ENCODE measurements at places on chromosomes 2 and 18.

GRCh38 chr2:48105848-48106247, 199.6 kb upstream of the FBXO11 start:
- no peak for DNase-seq

DNA sequence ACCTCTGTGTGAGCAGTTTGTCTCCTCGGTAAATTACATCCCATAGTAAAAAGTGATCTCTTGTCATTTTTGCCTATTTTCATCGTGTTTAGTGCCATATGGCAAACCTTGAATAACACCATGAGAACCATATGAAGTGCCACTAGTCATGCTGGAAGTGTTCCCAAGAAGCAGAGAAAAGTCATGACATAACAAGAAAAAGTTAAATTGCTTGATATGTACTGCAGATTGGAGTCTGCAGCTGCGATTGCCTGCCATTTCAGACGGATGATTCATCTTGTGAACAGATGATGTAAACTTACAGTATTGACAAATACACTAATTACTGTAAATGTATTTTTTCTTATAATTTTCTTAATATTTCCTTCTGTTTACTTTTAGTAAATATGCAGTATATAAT, 846.7 kb downstream of the BCL11A start:
- no peak for DNase-seq

DNA sequence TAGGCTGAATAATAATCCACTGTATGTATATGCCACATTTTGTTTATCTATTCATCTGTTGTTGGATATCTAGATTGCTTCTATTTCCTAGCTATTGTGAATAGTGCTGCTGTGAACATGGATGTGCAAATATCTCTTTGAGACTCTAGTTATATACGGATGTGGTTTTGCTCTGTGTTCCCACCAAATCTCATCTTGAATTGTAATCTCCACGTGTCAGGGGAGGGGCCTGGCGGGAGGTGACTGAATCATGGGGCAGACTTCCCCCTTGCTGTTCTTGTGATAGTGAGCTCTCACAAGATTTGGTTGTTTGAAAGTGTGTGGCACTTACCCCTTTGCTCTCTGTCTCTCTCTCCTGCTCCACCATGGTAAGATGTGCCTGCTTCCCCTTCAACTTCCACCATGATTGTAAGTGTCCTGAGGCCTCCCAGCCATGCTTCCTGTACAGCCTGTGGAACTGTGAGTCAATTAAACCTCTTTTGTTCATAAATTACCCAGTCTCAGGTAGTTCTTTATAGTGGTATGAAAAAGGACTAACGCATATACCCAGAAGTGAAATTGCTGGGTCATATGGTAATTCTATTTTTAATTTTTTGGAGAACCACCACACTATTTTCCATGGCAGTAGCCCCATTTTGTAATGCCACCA, 86.1 kb upstream of the UPP2 start:
- no peak for DNase-seq

GRCh38 chr2:3132466-3132865, 245.2 kb downstream of the EIPR1 start:
- no peak for DNase-seq

DNA sequence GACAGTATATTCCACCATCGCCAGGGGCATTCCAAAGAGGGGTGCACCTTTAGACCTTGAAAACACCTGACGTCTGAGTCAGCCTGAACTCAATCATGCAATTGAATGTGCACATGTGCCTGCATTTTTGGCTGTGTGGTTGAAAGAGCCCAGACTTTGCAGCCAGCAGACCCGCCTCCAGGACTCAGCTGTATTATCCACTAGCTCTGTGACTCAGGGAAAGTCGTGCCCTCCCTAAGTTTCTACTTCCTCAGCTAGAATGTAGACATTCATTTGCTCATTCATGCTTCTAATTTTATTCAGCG, 94.2 kb downstream of the LRRC30 start:
- no peak for DNase-seq

DNA sequence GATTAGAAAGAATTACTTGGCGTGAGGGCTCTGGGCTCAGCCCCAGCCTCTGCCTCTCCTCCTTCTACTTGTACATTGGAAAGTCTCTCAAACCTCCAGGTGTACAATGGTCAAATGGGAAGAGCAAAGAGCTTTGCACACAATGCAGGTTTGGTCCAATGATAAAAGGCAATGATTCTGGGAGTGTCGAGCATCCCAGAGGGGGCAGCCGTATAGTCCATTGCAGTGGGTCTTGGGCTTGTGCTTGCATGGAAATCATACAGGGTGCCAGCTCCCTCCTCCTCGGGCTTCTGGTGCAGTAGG, 98.0 kb upstream of the NCK2 start:
- DNase-seq, result no peak

DNA sequence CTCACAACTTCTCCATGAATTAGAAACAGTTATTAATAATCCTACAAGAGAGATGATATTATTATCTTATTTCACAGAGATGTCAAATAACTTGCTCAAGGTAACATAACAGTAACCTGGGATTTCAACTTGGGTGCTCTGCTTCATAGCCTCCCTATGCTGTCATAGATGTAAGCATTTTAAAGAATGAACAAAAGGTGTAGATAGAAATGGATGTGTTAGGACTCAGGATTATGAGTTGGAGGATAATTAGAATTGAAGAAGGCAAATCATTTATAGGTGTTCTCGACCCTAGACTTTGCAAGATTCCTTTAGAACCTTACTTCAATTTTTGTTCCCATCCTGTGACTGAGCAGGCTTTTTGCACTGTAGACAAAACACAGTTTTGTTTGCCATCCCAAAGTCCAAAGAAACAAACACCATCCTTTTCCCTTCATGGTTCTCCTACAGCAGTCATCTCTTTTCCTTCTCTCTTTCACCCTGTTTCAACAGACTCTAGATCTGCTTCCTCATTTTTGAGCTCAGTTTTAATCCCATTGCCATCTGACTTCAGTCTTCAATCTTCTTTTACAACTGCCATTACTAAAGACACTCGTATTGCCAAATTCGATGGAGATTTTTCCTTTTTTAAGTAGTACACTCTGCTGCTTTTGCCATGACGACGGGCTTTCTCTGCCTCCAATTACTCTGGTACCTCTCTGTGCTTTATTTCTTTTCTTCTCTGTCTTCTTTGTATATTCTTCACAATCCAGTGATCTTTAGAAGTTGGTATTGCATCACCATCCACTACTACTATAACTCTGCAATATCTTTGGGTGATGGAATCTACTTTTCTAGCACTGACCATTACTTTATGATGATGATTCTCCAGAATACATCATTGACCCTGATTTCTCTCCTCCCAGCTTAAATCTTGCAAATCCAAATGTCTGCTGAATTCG, 4.5 kb downstream of the HNMT start:
- DNase-seq, result no peak

- DNase-seq, result no peak
These were observed 1.4 kb upstream of the DOK6 start for GRCh38 chr18:69399253-69399652.

DNA sequence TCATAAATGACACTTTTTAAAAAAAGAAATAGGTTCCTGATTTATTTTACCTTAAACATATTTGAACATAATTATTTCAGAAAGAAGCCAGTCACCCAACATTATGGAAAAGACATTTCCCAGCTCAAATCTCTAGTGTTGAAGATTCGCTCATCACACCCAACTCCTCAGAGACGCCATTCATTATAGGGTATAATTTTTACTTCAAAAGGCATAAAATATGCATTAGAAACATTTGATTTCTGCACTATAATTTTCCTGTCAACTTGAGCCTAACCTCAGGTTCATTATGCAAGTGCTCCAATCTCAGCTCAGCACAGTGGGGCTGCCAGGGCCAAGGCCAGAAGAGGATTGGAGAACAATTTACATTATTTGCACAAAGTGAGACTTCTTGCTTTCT, 58.8 kb upstream of the TTN start:
- DNase-seq, result no peak

DNA sequence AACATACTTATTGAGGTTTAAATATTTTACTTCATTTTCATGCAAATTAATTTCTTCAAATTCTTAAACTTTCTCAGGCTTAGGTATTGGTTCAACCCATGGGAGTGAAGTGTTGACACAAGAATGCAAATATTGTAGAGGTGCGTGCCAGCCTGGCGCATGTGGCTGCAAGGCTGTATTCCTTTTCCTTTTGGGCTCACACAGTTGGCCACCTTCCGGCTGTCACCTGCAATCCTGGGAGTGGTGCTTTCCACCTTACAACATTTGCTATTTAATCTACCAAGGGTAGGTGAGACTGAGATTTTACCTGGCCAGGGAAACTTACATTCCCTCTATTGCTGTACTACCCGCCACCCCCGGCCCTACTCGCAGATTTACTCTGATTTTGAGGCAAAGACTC, 141.1 kb downstream of the DCC start:
- no peak for DNase-seq

GRCh38 chr2:201929281-201930026, 104.2 kb upstream of the FZD7 start:
- no peak for DNase-seq

- DNase-seq, result no peak
These were observed 9.3 kb downstream of the KCNIP3 start for GRCh38 chr2:95306336-95306895.

GRCh38 chr2:28895189-28895893, 874 bp downstream of the WDR43 start:
- peak; percentile 78 for DNase-seq

DNA sequence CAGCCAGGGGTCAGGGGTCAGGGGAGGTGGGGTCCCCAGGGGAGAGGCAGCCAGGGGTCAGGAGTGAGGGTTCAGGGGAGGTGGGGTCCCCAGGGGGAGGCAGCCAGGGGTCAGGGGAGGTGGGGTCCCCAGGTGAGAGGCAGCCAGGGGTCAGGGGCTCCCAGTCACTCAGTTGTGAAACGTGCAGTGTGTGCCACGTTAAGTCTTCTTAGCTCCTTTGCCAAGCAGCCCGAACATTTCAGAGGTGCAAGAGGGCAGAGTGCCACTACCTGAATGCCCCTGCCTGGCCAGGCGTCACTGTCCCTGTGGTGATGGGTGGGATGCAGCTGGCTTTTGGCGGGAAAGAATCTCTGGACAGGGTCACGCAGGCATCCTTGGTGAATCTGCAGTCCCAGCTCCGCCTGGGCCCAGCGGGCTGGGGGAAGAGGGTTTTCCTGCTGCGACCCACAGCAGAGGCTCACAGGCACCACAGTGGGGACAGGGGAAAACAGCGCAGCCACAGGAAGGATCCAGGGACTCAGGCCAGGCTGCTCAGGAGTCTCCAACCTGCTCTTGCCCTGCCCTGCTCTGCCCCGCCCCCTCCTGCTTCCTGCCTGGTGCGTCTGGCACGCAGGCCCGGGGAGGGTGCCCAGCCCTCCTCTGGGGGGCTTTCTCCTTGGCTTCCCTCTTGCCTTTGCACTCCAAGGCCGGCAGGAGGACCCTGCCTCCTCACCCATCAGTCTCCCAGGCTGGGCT, 188.3 kb downstream of the TWIST2 start:
- DNase-seq, result no peak

- DNase-seq, result no peak
These were observed 557.8 kb upstream of the GCFC2 start for GRCh38 chr2:76268484-76268883.

GRCh38 chr18:9240270-9240669, 94.3 kb upstream of the TWSG1 start:
- no peak for DNase-seq

- no peak for DNase-seq
These were observed 463 bp upstream of the DNAJB2 start for GRCh38 chr2:219278655-219279150.

- no peak for DNase-seq
These were observed 183.8 kb downstream of the LTBP1 start for GRCh38 chr2:33130544-33130943.

DNA sequence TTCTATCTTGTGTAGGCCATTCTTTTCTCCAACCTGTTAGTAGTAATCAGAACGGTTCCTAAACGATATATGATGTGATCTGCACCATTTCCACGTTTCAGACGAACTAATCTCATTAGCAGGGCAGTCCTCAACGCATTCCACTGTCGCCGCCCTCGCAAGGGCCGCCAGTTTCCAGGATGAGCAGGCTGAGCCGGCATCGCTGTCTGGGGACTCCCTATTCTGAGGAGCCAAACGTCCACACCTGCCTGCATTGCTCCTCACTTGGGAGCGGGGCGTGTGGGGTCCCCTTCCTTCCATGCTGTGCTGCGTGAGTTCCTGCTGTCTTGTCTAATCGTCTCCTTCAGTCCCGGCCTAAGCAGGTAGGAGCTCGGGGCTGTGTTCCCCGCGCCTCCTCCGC, 76.6 kb downstream of the PSMG2 start:
- DNase-seq, result no peak

- DNase-seq, result no peak
These were observed 6.4 kb downstream of the TGFBRAP1 start for GRCh38 chr2:105323111-105323510.

GRCh38 chr2:6782517-6783237, 83.0 kb downstream of the CMPK2 start:
- DNase-seq, result no peak

DNA sequence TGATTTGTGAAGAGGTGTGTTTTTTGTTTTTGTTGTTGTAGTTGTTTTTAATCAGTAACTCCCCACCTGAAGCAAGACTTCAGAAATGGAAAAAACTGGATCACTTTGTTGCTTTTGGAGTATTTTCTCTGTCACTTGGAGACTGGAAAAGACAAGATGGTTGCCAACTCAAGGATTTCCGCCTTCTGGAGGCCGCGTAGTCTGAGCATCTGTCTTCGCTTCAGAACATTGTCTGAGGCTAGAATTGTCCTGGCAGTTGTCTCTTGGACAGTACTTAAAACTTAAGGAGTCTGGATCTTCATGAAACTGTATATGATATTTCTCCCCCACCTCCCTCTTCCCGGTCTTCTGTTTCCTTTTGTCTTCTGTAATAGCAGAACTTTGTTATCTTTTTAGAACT, 67.7 kb downstream of the ARHGAP28 start:
- no peak for DNase-seq

- peak; percentile 82 for DNase-seq
These were observed 50.1 kb upstream of the LPIN2 start for GRCh38 chr18:3062798-3063680.

- no peak for DNase-seq
These were observed 50.6 kb upstream of the EHBP1 start for GRCh38 chr2:62654876-62655359.

- no peak for DNase-seq
These were observed 26.7 kb downstream of the LHCGR start for GRCh38 chr2:48728840-48729239.

DNA sequence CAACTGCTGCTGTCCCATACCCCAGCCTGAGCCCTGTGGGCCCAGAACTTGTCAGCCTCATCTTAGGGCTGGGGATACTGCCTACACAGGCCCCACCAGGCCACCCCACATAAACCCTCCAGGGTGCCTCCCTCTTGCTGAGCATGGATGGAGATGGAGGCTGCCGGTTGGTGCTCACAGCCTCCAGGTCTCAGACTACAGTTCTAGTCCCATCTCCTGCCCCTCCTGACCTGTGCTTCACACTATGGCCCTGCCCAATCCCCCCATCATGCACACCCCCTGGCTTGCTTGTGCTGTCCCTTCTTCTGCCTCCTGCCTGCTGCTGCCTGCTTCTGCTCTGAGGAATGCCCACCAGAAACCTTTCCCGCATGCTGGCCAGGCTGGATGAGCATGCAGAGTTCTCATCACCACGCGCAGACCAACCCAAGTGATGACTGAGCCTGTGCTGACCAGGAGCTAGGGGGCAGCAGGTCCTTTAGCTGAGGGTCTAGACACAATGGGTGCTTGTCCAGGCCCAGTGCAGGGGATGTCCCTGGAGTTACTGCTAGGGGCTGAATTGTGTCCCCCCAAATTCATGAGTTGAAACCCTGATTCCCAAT, 138.4 kb upstream of the HS6ST1 start:
- peak; percentile 55 for DNase-seq
